ENCODE measurements at places on chromosomes 16 and 17. TPM values are rescaled to one million over a fixed set of nuclear protein-coding genes. Genes with fewer than 3 reads are reported as not detected.

PIK3R5 gene
- not detected for total RNA-seq

HOXB7 gene
- 8.4 TPM for total RNA-seq

CFAP52 gene
- total RNA-seq: not detected

CLEC19A gene
- total RNA-seq: not detected

CHST6 gene
- total RNA-seq: 1.9 TPM

KRTAP3-1 gene
- not detected for total RNA-seq

CCDC40 gene
- 0.97 TPM for total RNA-seq

MYH3 gene
- total RNA-seq: 0.76 TPM

DNAAF8 gene
- total RNA-seq: 0.32 TPM

LMF1 gene
- total RNA-seq: 15.9 TPM

C17orf107 gene
- total RNA-seq: 1.3 TPM

CCL7 gene
- 1.3 TPM for total RNA-seq
